OCI-LY7 (cell line): ENCODE measurements at places on chromosomes 2 and 18. TPM values are rescaled to one million over a fixed set of nuclear protein-coding genes. Genes with fewer than 3 reads are reported as not detected.

STAT4 gene
- not detected in 2 replicates for total RNA-seq

- DNase-seq = no peak
These were observed at the start of gene ATP6V1B1 for GRCh38 chr2:70935468-70936164. TSS of gene ATP6V1B1 (plus strand) at chr2:70935900. CDS start at chr2:70935955, 55 bp downstream.

CCL20 gene
- total RNA-seq = not detected in 2 replicates

DNA sequence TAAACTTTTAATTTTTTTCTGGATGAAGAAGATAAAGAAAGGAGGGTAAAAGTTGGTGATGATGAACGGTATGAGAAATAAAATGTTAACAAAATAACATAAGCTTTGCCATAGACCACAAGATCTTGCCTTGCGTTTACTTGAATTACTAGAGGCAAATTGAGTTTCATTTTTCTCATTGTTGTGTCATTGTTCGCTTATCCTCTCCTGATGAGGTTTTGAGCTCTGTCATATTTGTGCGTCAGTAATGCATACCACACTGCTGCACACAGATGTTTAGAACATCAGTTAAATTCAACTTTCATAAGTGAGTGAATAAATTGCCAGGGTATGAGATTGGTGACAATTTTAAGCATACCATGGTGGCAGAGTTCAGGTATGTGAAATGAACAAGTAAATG, 843.6 kb downstream of the SUCLG1 start:
- DNase-seq = no peak

DNA sequence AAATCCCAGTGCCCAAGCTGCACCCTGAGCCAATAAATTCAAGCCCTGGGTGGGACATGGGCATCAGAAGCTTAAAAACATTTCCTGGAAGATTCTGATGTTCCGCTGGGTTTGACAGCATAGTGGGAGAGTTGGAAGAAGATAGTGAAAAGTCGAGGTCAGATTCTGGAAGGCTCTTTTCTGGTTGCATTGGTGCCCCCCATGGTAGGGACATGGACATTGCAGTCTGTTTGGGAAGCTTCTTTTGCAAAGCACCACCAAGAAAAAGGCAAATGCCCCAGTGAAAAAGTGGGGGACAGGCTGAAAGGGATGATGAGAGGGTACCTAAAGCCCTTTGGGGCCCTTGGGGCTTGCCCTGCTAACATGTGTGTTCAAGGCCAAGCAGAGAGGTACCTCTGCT, 21.0 kb downstream of the MERTK start:
- no peak for DNase-seq

AP1S3 gene
- total RNA-seq = 32.1 and 42.6 TPM in 2 replicates

- DNase-seq = no peak
These were observed 103.1 kb downstream of the CCDC85A start for GRCh38 chr2:56286936-56287335.

GRCh38 chr2:145800151-145801091, 1280.5 kb upstream of the ZEB2 start:
- DNase-seq = no peak
